ENCODE measurements at places on chromosomes 3 and 15. TPM values are rescaled to one million over a fixed set of nuclear protein-coding genes. Genes with fewer than 3 reads are reported as not detected.

GRCh38 chr3:98812851-98813374 lies 49.8 kb downstream of the ST3GAL6 start:
- DNase-seq = no peak

GRCh38 chr15:43796566-43796965 lies 3.5 kb downstream of the SERINC4 start:
- no peak for DNase-seq

DNA sequence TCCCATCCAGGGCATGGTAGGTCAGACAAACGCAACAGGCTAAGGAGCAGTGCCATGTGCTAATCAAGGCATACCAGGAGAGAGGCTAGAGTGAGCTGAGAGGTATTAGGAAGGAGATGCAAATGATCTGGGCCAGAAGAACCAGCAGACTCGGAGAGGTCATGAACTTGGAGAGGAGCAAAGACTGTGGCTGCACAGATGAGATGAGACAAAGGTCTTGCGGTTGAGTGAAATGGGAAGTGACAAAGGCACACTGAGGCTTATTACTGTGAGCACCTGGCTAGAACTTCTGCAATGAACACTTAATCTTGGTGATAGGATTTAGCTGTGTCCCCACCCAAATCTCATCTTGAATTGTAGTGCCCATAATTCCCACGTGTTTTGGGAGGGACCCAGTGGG lies 380.2 kb downstream of the ULK4 start:
- no peak for DNase-seq

- DNase-seq = no peak
Measured at GRCh38 chr3:184366619-184367289, 5.2 kb downstream of the POLR2H start.

The PSTPIP1 gene
- 1.3 TPM for total RNA-seq

The SAMMSON gene
- 0.13 TPM for total RNA-seq

The RPL29 gene
- total RNA-seq = 1,592 TPM

GRCh38 chr3:73611176-73611575 lies 13.6 kb downstream of the PDZRN3 start:
- no peak for DNase-seq

DNA sequence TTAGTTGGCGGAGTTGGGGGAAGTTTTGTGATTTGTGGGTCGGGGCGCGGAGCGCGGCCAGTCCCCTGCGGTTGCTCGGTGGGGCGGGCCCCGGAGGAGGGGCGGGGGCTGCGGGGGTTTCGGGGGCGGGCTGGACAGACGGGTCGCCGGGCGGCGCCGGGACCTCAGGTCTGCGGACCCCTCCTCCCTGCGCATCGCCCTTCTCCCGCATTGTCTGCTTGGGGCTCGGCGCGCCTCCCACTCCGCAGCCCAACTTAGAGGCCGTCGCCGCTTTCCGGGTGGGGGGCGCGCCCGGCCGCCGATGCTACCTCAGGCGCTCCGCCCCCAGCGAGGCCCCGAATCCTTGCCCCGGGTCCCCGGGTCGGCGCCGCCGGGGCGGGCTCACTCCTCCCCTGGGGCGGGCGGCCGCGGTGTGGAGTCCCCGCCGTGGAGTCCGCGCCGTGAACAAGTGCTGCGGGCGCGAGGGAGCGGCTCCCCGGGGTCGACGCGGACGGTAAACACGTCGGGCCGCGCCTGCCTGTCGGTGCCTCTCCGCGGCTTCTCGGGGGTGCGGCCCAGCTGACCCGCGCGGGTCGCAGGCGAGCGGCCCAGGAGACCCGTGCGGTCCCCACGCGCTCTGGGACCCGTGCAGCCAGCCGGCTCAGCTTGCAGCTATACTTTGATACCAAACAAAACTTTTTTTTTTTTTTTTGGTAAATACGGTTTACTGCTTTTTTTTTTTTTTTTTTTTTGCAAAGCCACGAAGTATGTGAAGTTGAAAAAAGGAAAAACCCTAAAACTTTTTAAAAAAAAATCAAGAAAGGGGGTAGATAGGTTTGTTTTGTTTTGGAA lies 624 bp downstream of the AKAP13 start:
- DNase-seq = peak; percentile 68

The STRIT1 gene
- 0.33 TPM for total RNA-seq

- no peak for DNase-seq
Measured at GRCh38 chr3:37544869-37545352, 316.8 kb upstream of the CTDSPL start.

The PIGZ gene
- 0.55 TPM for total RNA-seq

GRCh38 chr3:149421764-149422163 lies 44.3 kb upstream of the TM4SF1 start:
- DNase-seq = no peak

DNA sequence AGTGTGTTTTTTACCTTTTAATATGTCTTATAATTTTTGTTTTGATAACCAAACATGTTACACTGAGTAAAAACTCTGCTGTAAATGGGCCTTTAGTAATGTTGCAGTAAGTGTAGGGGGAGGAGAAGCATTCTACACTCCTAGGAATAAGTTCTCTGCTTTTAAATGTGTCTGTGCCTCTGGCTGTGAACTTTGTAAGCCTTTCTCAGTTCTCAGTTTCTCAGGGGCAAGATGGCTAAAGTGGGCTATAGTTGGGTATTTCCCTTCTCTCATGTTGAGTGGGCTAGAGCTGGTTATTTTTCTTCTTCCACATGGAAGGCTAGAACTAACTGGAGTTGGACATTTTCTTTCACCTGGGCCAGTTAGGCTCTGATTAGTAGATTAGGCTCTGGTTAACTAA lies 75.3 kb upstream of the NUDT16 start:
- no peak for DNase-seq

DNA sequence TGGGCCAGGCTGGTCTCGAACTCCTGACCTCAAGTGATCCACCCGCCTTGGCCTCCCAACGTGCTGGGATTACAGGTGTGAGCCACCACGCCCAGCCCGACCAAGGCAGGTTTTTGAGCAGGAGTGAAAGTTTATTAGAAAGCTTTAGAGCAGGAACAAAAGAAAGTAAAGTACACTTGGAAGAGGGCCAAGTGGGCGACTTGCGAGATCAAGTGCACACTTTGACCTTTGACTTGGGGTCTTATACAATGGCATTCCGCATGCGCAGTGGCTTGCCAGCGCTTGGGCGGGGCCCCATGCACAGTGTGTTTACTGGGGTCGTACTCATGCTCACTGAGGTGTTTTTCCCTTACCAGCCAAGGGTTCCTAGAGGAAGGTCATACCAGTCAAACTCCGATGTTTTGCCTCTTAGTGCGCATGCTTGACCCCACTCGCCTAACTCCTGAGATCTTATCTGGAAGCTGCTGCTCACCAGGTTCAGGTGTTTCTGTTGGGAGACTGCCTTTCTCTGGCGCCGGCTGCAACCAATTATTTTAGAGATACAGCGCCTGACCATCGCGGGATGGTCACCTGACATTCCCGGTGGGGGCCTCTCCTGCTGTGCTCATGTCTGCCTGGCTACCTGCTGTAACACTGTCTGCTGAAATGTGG lies 46.9 kb upstream of the FLNB start:
- DNase-seq = no peak

GRCh38 chr15:95875121-95875643 lies 455.3 kb upstream of the NR2F2 start:
- DNase-seq = no peak

- no peak for DNase-seq
Measured at GRCh38 chr15:85992224-85992623, 87.4 kb upstream of the AGBL1 start.

The TMEM212 gene
- not detected for total RNA-seq

DNA sequence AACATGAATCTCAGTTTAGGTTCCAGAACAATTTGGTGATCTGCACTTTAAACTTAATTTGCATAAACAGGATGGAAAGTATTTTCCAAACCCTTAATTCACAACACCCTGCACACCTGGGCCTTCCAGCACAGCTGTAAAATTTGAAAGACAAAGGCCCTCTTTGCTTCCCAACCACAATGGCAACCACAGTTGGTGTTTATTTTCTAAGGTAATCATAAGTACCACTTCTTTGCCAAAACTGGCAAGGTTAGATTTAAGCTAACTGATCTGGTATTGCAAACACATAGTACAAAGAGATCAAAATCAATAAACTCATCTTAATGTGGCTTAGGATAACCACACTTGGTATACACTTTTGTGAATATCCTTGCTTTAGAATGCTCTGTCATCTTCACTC lies 4.1 kb downstream of the LRIG1 start:
- no peak for DNase-seq

DNA sequence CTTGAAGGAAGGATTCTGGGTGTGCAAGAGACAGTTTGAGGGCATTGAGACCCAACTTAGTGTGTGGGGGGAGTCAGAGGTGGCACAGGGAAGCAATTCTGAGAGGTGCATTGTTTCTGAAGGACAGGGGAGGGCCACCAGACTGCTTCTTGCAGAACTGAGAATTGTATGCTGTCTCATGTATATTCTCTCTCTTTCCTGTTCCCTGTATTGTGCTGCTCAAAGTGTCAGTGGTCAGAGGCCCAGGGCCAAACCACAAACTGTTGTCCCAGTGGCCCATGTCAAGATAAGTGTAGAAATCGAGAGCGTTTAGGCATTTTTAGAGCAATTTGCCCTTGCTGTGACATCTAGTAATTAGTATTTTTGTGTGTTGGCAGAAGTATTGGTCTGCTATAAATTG lies 567.1 kb downstream of the EDEM1 start:
- DNase-seq = no peak

The MRAS gene
- total RNA-seq = 11.1 TPM

The ZIC1 gene
- 30.3 TPM for total RNA-seq

The CEP97 gene
- total RNA-seq = 12.3 TPM

DNA sequence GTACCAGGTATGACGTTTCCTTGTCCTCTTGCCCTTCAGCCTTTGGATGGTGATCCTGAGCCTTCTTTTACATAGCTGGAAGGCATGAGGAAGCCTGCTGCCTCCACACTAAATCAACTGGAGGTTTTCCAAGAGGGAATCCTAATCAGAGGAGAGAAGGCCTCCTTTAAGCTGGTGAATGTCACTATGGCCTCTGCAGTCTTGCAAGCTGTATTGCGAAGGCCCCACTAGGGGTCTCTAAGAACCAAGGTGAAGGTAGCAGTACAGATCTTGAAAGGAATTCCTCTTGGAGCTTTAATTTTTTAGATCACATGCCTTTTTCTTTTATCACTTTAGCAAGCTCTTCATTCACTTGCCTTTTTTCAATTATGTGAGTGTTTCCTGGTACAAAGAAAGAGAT lies 119.2 kb downstream of the GHSR start:
- DNase-seq = no peak

DNA sequence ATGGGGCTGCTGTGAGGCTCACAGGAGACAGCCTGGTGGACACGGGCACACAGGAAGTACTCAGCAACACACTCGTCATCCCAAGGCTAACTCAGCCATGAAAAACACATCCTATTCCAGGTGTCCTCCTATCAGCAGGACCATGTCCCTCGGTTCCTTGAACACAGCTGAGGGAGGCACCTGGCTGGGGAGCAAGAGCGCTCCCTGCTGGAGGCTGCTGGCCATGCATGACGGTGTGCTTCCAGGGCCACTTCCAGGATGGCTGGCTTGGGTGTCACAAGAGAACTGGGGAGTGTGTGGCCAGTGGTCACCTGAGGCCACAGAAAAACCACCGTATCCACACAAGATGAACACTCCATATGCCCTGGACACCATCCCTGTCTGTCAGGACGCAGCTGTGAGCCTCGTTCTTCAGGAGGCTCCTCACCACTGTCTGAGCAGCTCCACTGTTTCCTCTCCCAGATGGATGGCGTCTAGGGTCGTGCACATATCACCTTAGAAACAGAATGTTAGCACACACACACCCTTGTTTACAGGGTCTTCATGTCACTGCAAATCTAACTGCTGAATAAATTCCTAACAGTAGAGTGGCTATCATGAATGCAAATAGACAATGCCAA lies 31.0 kb downstream of the POC1A start:
- DNase-seq = peak; percentile 84

DNA sequence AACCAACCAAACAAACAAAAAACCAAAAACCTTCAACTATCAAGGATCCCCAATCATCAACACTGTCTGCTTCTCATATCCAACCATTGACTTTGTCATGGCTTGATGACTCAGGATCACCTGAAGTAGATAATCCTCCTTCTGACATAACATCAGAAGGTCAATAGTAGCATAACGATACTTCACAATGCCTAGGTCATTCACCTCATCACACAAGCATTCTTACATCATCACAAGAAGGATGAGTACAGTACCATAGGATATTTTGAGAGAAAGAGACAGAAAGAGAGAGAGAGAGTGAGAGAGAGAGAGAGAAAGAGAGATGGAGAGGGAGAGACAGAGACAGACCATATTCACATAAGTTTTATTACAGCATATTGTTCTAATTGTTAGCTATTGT lies 42.1 kb downstream of the SPATA16 start:
- no peak for DNase-seq

GRCh38 chr3:189602471-189602870 lies 28.7 kb upstream of the TP63 start:
- DNase-seq = no peak

The RASL12 gene
- 6.5 TPM for total RNA-seq

GRCh38 chr15:68617001-68617400 lies 38.2 kb downstream of the CORO2B start:
- DNase-seq = no peak

DNA sequence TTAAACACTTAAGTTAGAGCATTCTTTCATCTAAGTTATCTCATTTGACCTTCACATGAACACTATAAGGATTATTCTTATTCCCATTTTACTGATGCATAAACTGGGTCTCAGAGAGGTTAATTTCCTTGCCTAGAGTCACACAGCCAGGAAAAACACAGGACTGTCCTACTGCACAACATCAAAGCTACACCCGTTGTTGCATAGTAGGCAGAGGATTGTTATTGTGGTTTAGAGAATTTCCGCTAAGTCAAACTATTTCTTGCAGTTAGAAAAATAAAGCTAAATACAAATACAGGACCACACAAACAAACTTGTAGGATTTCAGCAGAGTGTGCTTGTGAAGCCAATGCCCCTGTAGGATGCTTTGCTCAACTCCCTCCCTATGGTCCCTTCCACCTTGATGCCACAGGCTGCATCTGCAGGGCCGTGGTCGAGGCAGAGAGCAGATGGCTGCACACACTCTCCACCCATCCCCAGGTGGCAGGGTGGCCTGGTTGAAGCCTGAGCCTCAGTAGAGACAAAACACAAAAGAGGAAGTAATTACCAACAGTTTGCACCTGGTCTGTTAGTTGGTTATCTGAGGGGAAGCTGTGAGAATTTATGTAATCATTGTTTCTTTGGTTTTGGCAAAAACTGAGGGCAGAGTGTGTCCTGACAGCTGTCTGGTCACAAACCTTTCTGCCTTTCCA lies 41.1 kb upstream of the SKOR1 start:
- DNase-seq = no peak

The SV2B gene
- 1.4 TPM for total RNA-seq

The PLA2G4D gene
- 0.07 TPM for total RNA-seq

- no peak for DNase-seq
Measured at GRCh38 chr3:144073698-144074097, 102.1 kb downstream of the DIPK2A start.

The TMEM158 gene
- 18.5 TPM for total RNA-seq

DNA sequence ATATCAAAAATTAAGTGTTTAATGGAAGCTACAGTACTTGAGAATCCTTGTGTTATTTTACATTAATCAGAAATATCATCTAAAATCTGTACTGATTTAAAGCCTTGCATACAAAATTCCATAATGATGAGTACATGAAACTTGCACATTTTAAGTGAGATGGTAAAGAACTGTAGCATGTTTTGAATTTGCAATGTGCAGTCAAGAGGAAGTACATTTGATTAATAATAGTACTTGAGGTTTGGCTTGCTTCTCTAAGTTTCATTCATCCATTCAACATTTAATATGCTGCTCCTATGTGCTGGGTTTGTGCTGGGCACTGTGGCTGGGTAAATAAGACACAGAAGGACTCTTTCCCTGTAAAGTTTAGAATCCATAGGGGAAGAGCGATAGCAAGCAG lies 332.3 kb downstream of the CNTN3 start:
- DNase-seq = no peak
